Anterior cingulate cortex (tissue), 58 donors: ENCODE measurements at places on chromosomes 4 and X.

DNA sequence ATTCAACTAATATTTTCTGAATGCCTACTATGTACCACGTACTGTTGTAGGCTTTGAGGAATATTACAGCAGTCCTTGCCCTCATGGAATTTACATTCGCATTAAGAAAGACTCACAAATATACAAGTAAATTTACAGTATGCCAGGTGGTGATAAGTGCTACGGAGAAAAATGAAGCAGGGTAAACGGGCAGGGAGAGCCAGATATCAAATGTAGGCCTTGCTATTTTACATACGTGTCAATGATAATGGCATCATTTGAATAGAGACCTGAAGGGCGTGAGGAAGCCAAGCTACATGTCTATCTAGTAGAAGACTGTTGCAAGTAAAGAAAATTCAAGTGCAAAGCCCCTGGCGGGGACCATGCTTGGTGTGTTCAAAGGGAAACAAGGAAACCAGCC is 65.2 kb downstream of the AMMECR1 start:
- no peak for DNase-seq

GRCh38 chrX:118751950-118752783 is 24.8 kb downstream of the IL13RA1 start:
- DNase-seq = no peak

DNA sequence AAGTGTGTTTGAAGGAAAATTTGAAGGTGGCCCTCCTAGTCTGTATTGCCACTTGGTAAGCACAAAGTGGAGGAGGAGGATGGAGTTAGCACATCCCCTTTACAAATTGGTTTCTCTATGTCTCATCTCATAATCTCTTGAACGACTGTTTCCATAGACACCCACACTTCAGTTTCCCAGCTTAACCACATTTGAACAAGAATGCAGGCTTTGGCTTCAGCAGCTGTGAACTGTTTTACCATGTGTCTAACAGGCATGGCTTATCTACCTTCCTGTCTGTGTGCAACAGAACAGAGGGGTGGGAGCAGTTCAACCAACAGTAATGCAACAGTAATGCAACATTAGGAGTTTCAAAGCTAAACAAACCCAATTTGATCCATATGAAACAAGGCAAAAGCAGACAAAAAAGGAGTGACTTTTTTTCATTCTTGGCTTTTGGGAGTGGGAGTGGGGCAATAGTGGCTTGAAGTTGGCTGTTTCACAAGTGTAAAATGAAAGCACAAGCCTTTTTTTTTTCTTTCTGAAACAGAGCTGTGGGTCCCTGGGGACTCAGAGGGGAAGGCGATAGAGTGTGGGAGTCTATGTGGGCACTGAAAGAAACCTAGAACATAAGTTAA is 108.0 kb downstream of the ITM2A start:
- DNase-seq = no peak

- no peak for DNase-seq
These were observed 271.4 kb downstream of the PTTG2 start for GRCh38 chr4:38231626-38232025.

- DNase-seq = no peak
These were observed 133.4 kb downstream of the RASL11B start for GRCh38 chr4:52995360-52996030.
